HS-27A (cell line): ENCODE measurements at places on chromosomes 6 and 20.

DNA sequence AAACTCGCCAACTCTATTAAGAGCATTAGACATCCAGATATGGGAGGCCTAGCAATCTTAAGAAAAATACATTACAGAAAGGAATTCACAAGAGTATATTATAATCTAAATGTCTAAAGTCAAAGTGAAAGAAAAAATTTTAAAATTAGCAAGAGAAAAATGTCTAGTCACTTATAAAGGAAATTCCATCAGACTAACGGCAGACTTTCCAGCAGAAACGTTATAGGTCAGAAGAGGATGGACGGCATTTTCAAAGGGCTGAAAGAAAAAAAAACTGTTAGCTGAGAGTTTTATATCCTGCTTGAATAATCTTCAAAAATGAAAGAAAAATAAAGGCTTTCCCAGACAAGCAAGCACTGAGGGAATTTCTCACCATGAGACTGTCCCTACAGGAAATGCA lies 269.0 kb downstream of the HDGFL1 start:
- no peak for DNase-seq

GRCh38 chr6:148240461-148240840 lies 102.2 kb upstream of the SASH1 start:
- DNase-seq = no peak

DNA sequence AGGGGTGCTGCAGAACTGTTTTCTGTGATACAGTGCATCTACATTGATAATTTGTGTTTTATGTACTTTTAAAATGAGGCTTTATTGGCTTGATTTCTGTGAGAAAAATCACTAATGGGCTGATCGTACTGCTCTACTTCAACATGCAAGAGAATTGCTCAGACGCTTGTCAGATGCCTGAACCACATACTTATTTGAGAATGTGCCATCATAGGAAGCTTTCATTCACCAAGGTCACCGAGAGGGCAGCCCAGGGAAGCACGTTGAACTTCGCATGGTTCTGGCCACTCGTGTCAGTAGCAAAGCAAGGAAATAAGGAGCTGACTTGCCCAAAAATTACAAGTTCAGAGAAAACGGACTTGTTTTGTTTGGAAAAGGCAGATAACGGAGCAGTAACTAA lies 168.5 kb upstream of the AKAP12 start:
- DNase-seq = no peak

- DNase-seq = no peak
Measured at GRCh38 chr20:57335392-57335791, 5.8 kb downstream of the SPO11 start.

DNA sequence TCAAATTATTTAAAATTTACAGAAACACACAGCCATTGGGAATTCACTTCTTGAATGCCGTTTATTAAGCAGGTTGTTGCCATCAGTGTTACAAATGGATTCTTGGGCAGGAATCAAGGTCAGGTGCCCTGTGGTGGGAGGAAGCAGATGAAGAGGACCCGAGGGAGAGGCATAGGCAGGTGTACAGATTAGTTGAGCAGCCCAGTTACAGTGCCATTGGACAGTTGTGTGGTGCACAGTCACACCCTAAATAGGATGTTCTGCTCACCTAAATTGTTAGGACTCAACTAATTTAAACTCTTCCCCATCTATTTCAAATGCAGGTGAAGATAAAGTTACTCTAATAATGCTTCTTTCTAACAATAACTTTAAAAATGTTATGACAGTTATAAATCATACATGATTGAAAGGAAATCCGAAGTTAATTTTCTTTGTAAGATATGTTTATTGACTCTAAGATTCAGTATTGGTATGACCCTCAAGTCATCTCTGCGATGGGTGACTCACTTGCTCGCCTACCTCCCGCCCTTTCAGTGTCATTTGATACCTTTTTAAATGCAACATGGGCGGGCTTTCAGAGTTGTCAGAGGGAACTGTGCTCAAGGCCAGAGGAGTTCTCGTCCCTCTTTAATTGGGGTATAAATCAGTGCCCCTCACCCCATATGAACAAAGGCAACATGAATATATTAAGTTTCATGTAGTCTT lies 35.1 kb downstream of the DSE start:
- DNase-seq = no peak

DNA sequence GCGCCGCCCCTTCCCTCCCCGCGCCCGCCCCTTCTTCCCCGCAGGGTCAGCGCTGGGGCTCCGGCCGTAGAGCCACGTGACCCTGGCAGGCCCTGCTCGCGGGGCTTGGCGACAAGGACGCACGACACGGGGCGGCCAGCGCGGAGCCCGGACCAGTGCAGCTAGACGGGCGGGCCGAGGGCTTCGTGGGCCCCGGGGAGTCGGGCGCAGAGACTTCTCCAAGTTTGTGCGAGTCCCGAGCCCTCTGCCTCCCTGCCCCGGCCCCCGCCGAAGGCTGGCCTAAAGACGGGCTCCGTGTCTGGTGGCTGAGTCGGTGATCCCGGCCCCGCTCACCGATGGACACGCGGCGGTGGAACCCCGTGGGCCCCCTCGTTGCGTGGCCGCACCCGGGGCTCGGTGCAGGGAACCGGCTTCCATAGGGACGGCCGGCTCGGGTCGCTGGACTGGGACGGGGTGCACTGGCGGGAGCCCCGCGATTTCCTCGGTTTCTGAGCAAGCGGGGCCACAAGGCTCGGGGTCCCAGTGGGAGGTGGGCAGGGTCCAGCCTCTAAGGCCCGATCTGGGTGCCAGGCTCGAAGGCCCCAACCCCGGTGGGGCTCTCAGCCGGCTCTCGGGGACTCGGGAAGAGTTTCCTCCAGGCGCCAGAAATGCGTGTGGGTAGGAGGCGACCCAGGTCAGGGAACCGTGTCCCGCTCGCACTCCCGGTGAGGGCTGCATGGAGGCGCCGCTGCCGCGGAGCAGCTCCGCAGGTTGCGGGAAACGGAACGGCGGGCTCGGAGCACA lies 452 bp upstream of the GATA5 start:
- no peak for DNase-seq

DNA sequence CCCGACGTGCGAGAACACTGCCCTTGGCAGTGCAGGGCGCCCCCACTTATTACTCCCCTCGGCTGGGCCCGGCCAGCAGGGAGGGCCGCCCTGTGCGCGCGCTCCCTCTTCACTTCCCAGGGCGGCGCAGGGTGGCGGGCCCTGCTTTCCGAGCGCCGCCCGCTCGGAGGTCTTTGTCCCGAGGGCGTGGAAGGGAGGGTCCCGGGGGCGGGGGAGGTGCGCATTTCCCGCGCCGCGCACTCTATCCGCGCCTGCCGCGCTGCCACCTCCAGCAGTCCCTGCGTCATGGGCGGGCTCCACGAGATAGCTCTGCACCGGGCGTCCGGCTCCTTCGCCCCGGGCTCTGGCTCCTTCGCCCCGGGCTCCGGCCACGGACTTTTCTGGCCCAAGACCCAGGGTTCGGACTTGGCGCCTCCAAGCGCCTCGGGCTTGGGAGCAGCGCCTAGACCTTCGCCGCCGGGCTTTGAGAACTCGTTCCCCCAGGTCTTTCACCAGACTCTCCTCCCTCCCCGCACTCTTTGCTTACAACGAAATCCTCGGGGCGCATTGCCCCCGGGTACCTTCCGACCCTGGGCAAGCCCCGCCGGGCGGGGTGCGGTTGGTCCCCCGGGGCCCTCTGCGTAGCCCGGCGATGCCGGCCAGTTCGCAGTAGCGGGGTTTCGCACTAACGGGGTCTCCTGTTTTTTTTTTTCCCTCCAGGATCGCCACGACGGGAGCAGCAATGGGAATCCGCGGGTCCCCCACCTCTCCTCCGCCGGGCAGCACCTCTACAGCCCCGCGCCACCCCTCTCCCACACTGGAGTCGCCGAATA lies 1.6 kb downstream of the TFAP2C start:
- no peak for DNase-seq

GRCh38 chr6:14573267-14573666 lies 455.7 kb downstream of the CD83 start:
- DNase-seq = no peak

GRCh38 chr6:53639520-53639919 lies 26.0 kb downstream of the KLHL31 start:
- DNase-seq = no peak

GRCh38 chr6:144134176-144134575 lies 16.1 kb upstream of the STX11 start:
- peak; percentile 46 for DNase-seq

GRCh38 chr6:35206346-35206745 lies 7.4 kb upstream of the SCUBE3 start:
- no peak for DNase-seq

DNA sequence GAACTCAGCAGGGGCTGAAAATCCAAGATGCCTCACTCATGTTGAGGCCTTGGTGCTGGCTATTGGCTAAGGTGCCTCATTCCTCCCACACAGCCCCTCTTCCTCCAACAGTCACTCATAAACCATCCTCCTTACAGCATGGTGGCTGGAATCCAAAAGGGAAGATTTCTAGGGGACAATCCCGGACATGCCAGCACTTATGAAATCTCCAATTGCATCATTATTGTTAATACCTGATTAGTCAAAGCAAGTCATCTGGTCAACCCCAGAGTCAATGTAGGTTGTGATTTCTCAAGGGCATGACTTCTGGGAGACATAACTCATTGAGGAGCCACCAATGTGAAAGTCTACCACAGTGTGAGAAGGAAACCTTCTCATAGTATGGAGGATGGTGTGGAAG lies 506.6 kb upstream of the NOX3 start:
- no peak for DNase-seq

DNA sequence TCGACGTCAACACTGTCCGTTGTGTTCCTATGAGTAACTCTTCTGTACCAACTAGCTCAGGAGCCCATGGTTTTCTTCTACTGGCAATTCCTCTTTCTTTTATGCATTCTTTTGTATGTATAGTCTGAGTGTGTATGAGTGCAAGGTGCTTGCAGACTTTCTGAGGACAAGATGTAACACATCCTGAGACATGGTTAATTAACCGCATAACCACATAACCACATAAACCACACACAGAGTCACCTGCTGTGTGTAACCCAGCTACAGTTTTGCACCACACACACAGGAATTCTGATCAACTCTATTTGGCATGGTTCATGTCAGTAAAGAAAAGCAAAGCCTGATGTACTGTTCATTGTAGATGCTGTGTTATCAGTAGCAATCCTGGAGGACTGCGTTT lies 98.6 kb downstream of the DACT2 start:
- no peak for DNase-seq

DNA sequence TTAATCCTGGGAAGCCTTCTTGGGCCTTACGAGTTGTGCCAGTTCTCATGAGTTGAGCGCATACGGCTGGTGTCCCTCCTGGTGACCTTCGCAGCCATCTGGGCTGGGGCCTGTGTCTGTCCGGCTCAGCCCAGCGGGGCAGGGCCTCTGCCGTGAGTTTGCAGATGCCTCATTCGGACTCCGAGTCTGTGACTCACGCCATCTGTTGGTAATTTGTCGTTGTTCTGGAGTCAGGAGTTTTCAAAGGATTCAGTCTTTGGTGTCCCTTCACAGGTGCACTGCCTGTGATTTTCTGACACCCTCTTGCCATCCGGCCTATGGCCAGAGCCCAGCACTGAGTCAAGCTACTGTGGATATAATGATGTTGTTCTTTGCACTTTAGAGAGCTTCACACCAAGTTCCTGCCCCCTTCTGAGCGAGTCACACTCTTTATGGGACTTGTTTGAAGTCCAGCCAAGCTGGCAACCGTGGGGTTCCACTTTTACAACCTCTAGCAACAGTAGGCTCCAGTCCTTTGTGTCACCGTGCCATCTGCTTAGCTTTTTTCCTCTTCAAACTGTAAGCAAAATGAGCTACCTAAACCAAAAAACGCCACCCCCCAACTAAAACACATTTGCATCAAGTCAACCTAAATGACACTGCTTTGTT lies 175.6 kb downstream of the AIG1 start:
- DNase-seq = no peak
